Large intestine (tissue), 12 donors: ENCODE measurements at places on chromosomes 2 and 18.

DNA sequence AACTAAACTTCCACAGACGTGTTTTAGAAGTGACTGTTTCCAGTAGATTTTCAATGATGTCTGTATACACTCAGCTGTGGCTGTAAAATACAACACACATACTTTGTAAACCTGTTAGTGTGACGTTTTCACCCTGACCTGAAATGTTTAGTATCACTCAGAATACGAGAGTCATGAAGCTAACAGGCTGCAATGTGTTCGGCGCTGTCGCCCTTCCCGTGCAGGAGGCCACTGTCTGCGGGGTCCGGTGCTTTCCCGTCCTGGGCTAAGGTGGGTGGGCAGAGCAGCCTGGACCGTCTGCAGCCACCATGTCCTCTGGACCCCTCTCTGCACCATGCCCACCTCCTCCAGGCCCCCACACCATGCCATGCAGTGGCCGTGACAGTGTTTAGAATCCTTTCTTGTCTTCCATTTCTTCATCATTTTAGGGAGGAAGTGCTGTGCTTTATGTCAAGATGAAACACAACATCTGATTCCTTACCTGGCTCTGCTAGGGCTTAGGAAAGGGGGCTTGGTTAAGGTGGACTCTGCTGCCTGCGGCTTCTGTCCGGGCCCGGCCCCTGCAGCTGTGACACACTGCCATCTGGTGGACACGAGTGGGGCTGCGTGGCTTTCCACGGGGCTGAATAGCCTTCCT lies 53.8 kb upstream of the RBM44 start:
- DNase-seq, result peak; percentile 63

- DNase-seq, result no peak
Measured at GRCh38 chr2:43169987-43170386, 56.4 kb downstream of the ZFP36L2 start.

DNA sequence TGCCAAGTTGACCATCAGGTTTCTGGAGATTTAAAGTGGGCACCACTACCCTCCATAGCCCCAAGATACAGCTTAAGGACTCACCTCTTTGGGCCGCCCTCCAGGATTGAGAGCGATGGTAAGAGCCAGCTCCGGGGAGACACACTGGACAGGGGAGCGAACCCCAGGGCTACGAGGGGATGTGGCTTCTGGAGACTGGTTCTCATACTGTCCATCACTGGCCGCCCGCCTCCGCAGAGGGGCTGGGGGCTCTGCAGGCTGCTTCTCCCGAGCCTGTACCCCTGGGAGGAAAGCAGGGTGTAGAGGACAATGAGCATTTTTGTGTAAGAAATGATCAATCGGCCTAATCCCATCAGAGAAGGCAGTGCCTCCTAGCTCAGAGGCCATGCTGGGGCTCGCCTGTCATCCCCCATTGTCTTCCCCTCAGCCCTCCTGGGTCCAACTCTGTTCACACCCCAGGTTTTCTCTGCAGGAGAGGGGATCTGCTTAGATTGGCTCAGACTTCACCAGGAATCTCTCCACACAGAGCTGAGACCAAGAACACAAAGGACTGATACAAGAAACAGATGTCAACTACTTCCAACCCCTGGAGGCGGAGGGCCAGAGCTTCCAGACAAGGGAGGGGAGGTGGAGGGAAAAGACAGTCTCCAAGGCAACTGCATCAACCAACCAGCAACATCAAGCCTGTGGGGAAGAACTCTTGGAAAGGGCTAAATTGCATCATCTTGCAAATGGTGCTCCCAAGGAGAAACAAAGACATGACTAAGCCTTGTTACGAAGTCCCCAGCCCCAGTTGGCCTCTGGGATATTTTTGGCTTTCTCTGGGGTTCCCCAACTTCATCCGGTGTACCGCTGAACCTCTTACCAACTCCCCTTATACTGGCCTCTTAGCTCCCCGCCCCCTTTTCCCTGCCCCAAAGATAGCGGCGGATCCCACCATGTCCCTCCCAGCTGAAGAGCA lies 166.6 kb downstream of the TNS1 start:
- peak; percentile 60 for DNase-seq

DNA sequence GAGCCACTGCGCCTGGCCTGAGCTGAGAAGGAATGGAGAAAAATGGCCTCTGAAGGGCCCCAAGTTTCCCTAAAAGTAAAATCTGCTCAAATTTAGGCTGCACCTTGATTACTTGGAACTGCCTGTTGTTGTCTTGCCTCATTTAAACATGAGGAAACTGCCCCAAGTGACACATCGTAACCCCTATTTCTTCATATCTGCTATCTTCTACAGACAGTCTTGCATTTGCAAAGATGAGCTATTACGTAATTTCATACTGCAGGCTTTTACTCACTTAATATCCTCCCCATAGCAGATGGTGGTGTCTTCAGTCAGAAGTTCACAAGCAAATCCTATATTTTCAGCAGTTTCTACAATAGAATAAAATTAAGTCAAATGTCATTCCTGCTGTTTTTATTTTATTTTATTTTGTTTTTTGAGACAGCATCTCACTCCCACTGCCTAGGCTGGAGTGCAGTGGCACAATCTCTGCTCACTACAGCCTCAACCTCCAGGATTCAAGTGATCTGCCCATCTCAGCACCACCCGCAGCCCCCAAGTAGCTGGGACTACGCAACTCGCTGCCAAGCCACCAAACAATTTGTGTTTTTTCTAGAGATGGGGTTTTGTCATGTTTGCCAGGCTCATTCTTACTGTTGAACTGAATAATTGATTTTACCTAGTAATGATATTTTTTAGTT lies 45.3 kb upstream of the NARS1 start:
- DNase-seq, result peak; percentile 64

GRCh38 chr2:241001413-241002274 lies 3.2 kb downstream of the SNED1 start:
- DNase-seq, result no peak

DNA sequence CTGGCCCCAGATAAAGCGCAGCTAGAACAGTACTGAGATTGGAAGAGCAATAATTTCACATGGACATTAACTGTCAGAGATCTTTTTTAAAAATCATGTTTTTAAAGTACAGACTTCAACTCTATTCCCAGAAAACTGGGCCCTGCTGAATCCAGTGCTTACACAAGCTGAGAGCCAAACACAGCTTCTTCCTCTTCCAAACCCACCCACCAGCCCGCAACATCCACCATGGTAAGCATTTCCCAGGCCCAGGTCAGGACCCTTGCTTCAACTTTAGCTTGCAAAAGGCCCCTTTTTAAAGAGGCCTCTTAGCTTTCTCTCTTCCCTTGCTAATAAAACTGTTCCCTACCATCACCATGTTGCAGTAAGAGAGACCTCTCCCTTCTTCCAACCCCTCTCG lies 2.1 kb downstream of the AAK1 start:
- DNase-seq, result no peak

GRCh38 chr18:8988260-8988871 lies 114.1 kb upstream of the NDUFV2 start:
- peak; percentile 23 for DNase-seq

- no peak for DNase-seq
Measured at GRCh38 chr2:242004902-242005230, 135.3 kb downstream of the RTP5 start.

- peak; percentile 47 for DNase-seq
Measured at GRCh38 chr2:109318150-109318948, 189.3 kb downstream of the SH3RF3 start.

- DNase-seq, result no peak
Measured at GRCh38 chr18:1994471-1994870, 576.8 kb downstream of the METTL4 start.

DNA sequence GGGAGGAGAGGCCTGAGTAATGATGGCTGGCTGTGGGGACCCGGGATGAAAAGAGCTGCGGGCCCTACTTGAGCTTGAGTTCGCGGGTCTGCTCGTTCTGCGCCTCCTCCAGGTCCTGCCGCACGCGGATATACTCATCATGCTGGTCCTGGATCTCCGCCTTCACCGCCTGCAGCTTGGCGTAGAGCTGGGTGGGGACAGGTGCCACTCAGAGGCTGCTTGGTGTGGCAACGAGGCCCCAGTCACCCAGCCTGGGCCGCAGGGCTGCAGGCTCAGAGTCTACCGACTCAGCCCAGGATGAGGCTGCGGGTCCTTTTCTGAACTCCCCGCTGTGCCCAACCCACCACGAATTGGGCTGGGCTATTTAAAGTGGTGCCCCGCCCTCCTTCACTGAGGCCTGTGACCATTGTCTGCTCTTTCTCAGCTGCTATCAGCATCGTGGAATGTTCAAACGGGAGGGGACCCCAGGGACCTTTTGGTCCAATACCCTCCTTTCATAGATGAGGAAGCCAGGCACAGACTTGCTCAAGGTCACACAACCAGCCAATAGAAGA lies 28.0 kb downstream of the KIF3C start:
- no peak for DNase-seq

GRCh38 chr2:129191530-129191929 lies 787.9 kb upstream of the RAB6C start:
- DNase-seq, result no peak

- no peak for DNase-seq
Measured at GRCh38 chr2:37154785-37155184, 2.0 kb downstream of the EIF2AK2 start.

GRCh38 chr2:219542931-219543595 lies 546 bp downstream of the CHPF start:
- no peak for DNase-seq

DNA sequence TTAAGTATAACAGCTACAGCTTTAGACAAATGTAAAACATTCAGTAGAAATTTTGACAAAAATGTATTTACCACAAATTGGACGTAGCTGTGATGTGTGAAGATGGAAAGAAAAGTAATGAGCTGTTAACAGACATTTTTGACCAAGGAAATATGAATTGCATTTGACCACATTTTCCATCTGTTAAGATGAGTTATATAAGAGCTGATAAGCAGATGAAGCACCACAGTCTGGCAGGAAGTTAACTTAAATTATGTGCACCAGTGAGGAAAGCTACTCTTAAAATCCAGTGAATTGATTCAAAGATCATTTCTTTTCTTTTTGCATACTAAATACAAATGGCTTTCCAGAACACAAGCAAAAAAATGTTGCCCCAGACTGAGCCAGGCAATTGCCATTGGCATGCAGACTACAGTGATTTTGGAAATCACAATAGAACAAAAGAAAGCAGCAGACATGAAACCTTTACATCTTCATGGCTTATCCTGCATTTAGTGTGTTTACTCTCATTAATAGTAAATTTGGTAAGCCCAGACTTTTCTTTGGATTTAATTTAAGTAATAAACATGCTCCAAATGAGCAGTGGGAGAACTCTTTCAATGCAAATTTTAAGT lies 493.7 kb downstream of the TMX3 start:
- no peak for DNase-seq

- DNase-seq, result no peak
Measured at GRCh38 chr2:200077210-200077650, 121.8 kb downstream of the MAIP1 start.

DNA sequence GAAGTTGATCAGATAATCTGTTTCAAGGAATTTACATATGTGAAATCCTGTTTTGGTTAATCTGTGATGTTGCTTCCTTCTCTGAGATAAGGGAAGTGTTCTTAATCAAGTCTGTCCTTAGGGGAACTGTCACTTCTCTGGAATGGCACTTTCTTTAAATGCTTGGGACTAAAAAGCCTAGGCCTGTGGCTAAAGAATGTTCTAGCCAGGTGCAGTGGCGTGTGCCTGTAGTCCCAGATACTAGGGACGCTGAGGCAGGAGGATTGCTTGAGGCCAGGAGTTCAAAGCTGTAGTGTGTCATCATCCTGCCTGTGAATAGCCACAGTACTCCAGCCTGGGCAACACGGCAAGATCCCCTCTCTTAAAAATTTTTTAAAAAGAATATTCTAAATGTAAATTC lies 217.6 kb upstream of the SIX3 start:
- no peak for DNase-seq

- peak; percentile 35 for DNase-seq
Measured at GRCh38 chr2:65136253-65136652, 6.3 kb upstream of the RAB1A start.

GRCh38 chr2:172374318-172375240 lies 52.8 kb upstream of the ITGA6 start:
- DNase-seq, result peak; percentile 19

DNA sequence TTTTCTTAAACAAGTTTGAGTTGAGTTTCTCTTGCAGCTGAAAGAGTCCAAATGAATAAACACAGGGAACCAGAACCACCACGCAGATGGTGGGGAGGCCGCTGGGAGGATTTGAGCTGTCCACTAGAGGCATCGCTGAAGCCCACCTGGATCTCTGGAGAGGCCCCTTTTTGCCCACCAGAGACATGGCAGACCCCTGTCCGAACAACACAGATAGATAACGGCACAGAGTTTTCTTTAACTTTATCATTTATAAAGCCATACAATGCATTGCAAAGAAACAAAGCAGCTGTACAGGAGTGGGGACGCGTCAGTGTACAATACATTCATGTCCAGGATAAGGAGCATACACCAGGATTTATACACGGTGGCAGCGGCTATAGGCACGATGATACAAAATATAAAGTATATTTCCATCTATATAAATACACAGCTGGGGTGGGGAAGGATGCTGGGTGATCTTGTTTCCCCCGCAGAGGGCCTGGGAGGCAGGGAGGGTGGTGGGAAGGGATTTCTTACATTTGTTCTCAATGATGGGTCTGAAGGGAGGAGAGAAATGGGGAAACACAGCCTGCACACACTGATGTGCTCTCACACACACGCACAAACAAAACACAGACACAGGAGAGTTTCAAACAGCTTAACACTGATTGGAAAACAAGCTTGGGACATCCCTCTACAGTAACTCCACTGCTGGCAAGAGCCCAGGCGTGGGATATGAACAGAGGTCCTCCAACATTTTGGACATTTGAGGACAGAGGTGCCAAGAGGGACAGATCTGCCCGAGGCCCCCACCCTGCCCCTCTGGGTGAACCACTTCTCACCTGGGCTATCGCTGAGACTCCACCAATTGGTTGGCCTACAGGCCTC lies 203.0 kb downstream of the TNS1 start:
- DNase-seq, result no peak

GRCh38 chr2:113700186-113700841 lies 56.1 kb downstream of the SLC35F5 start:
- no peak for DNase-seq

GRCh38 chr18:77071711-77072292 lies 60.8 kb downstream of the MBP start:
- DNase-seq, result no peak

- DNase-seq, result no peak
Measured at GRCh38 chr18:2395427-2396161, 175.7 kb downstream of the METTL4 start.

GRCh38 chr18:34795070-34795732 lies 85.1 kb downstream of the DTNA start:
- DNase-seq, result no peak

GRCh38 chr2:203413796-203414195 lies 85.6 kb downstream of the ABI2 start:
- no peak for DNase-seq

DNA sequence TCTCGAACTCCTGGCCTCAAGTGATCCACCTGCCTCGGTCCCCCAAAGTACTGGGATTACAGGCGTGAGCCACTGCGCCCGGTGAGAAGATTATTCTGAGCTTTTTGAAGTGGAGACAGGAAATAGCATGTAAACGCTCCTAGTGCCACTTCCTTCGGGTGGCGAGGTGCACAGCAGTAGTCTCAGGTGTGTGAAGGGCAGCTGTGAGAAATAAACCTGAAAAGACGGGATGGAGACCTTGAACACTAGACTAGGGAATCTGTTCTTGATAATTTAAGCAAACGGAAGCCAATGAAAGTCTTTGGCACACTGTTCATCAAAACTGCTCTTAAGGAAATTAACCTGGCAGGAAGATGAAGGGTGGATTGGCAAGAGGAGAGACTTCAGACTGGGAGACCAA lies 439 bp upstream of the PLEKHH2 start:
- DNase-seq, result no peak

- DNase-seq, result no peak
Measured at GRCh38 chr18:41449612-41450011, 505.4 kb upstream of the PIK3C3 start.

- no peak for DNase-seq
Measured at GRCh38 chr18:74146756-74147155, 878 bp downstream of the FBXO15 start.
